ENCODE measurements at places on chromosomes 16 and 17.

- DNase-seq: no peak
Measured at GRCh38 chr17:60941028-60941427, 263.4 kb downstream of the BCAS3 start.

GRCh38 chr17:8068736-8069586 is 18.6 kb downstream of the ALOX12B start:
- DNase-seq: no peak

GRCh38 chr16:85308611-85309540 is 196.6 kb upstream of the CIBAR2 start:
- no peak for DNase-seq

DNA sequence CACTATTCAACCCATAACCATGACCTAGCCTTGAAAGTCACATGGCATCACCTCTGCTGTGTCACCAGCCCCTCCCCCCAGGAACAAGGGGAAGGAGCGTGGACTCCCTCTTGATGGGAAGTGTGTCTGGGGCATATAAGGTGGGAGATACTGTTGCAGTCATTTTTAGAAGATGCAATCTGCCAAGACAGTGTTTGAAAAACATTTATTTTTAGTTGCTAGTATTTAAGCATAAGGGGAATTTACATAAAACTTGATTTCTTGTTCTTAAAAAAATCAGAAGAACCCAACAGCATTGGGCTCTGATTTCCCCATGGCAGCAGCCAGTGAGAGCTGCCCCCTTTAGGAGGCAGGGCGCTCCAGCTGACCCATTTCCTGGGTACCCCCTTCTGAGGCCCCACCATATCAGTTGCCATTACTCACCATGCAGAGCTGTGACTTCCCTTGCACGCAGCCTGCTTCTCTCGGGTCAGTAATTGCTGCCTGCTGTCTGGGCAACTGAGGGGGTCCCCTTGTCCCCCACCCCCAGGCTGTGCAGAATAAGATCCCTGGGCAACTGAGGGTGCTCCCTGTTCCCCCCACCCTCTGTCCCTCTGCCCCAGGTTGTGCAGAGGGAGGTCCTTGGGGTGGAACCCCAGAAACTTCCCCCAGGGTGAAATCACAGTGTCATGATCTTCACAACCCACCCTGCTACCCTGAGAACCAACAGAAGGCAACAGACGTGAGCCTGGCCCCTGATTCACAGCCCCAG is 11.8 kb upstream of the CDC42EP4 start:
- DNase-seq: no peak

DNA sequence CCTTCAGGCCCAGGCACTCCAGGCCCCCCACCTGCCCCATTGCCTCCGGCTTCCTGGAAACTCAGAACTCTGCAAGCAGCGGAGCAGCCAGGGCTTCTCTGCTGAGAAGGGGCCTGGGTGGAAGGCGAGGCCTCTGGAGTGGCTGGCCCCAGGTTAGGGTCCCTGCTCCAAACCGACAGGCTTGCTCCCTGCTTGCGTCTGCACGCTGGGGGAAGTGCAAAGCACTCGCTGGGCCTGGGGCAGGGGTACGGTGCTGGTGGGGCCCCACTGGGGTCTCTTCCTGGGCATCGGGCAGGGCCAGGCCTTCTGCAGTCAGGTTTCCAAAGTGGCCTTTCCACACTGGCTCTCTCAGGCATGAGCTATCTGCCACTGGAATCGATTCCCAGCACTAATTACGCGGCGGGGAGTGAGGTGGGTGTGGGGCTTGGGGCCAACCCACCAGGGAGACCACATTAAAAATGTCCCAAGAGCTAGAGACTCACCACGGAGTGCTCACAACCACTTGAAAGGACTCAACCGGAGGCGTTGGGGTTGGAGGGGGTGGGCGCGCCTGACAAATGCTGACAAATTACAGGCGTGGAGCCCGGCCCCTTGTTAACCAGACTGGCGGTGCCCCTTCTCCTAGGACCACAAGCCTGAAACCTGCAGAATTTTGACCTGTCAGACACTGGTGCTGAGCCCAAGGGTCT is 17.9 kb downstream of the FAM83G start:
- no peak for DNase-seq

GRCh38 chr16:53087101-53087500 is 32.3 kb downstream of the CHD9 start:
- DNase-seq: no peak

- no peak for DNase-seq
Measured at GRCh38 chr16:15708096-15708495, 58.1 kb downstream of the NDE1 start.

- DNase-seq: peak; percentile 74
Measured at GRCh38 chr17:77494664-77495435, 354.1 kb downstream of the SEC14L1 start.

GRCh38 chr16:81586417-81586816 is 141.8 kb downstream of the CMIP start:
- DNase-seq: no peak

- peak; percentile 9 for DNase-seq
Measured at GRCh38 chr16:81738783-81739496, 40.2 kb upstream of the PLCG2 start.

- no peak for DNase-seq
Measured at GRCh38 chr16:88966986-88967829, 9.8 kb downstream of the CBFA2T3 start.

DNA sequence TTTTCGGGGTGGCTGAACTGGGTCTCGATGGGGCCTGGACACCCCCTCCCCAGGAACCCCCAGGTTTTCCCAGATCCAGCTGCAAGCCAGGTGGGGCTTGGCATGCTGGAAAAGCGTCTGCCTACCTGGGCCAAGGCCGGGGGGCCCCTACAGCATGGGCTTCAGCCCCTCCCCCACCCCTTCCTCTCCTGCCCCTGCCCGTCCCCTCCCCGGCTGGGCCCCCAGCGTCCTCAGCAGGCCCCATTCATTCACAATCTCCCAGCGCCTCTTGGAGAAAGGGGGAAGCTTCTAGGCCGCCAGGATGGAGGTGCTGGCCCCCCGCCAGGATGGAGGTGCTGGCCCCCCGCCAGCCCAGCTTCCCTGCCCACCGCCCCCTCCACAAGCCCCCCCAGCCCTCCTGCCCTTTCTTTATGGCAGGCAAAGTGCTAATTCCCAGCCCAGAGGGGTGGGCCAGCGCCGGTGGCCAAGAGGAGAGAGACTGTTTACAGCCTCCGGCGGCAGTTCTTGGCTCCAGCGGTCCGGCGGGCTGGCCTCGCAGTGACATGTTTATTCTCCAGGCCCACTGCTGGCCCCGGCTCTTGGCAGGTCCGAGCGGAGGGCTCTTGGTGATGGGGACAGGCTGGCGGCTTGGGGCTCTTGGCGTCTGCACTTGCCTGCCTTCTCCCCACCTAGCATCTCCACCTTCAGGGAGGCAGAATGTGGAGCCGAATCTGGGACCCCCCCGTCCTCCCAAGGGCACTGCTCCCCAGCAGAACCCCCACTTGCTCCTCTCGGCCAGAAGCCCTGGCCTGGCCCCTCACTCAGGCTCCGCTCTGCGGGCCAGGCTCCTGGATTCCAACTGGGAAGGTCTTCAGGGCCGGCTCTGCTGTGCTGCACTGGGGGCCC is 94.4 kb upstream of the CIBAR2 start:
- DNase-seq: peak; percentile 73

DNA sequence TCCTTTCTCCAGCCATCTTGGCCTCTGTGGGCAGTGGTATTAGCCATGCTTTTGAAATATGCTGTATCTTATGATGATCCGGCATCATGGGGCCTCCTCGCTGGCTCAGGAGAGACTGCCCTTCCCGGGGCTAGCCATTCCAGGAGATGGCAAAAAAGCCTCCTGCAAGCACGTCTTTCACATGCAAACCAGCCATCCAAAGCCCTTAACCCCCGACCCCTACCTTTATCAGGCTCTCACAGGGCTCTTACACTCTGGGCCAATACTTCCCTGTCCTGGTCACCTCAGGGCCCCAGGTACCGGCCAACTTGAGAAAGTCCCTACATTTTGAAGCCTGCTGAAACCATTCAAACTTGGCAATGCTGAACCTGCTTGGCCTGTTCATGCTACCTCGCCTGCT is 36.4 kb downstream of the MYH13 start:
- no peak for DNase-seq

GRCh38 chr17:75894049-75894733 is 2.6 kb downstream of the TRIM65 start:
- DNase-seq: no peak

DNA sequence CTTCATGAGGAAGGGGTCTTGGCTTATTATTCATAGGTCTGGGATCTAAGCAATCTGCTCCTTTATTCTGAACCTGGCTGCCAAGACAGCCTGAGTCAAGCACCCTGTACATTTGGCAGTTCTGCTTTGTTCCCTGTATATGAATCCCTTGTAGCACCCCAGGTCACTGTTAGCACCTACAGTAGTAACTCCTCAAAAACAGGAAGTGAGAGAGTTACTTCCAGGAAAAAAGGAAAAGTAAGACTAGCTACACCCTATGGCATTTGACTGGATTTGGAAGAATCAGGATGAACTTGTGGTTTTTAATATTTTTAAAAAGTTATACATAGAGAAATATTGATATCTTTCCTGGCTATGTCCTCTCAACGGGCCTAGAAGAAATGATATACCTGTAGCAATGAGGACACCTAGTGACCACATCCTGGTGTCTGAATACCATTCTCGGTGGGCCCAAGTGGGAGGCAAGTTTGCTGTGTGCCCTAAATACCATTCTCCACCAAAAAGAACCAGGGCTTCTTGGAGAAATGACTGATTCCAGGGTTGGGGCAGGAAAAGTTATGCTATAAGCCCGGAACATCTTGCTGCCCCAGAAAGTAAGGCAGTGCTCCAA is 9.9 kb downstream of the ANKRD40 start:
- DNase-seq: no peak

DNA sequence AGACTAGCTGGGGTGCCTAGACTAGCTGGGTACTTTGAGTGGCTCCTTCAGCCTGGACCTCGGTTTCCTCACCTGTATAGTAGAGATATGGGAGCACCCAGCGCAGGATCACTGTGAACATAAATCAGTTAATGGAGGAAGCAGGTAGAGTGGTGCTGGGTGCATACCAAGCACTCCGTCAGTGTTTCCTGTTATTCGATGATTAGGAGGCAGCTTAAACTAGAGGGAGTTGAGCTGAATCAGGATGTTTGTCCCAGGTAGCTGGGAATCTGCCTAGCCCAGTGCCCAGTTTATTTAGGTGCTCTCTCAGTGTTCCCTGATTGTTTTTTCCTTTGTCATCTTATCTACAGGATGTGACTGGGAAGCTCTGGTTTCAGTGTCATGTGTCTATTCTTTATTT is 8.4 kb upstream of the TMEM235 start:
- DNase-seq: no peak

GRCh38 chr16:83268169-83268568 is 539.6 kb upstream of the HSBP1 start:
- no peak for DNase-seq
